ENCODE measurements at places on chromosomes 2 and 18.
A peak's percentile ranks its signal among the peaks of the same experiment; 100 is the strongest.

GRCh38 chr2:28958689-28959088, 22.4 kb upstream of the TOGARAM2 start:
- DNase-seq: peak; percentile 20

DNA sequence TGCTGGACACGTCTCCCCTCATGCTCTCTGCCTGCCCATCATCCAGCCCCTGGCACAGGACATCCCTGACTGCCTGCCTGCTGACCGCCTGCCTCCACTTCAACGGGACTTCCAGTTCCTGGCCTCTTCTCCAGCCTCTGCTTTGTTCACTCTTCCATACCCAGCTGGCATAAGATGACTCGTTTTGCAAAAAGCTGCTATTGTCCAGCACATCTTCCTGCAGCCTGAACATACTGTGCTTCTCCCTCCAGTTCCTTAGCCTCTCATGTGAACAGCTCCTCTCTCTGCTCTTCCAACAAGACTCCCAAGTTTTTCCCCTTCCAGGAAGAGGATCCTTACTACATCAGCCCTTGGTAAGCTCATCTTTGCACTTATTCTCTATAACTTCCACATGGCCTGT, 62.4 kb upstream of the SKOR2 start:
- no peak for DNase-seq

DNA sequence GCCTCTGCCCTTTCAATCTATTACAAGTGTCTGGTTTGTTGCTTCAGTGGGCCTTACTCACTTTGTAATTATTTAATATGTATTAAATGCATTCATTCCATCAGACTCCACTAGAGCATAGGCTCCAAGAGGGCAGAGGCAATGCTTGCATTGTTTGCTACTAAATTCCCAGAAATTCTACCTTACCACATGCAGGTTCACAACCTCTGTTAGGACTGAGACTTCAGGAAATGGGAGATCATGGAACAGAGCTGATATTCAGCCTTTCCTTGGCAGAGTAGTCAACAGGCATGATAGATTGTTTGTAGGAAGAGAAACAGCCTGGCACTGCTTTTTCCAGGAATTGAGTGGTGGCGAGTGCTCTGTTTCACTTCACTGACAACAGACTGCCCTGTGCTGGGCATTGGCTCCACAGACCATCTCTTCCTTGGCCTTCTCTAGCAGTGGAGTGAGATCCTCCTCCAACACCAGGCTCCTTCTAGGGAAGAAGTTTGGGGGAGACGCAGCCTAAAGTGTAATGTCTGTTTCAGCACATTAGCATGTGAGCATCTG, 6.2 kb upstream of the MATN3 start:
- DNase-seq: no peak

GRCh38 chr2:241123816-241124536, 21.9 kb upstream of the MTERF4 start:
- peak; percentile 53 for DNase-seq

GRCh38 chr2:126222278-126222677, 433.7 kb upstream of the GYPC start:
- DNase-seq: no peak

- DNase-seq: no peak
These were observed 100.5 kb upstream of the LMAN1 start for GRCh38 chr18:59459369-59460071.

- no peak for DNase-seq
These were observed 30.9 kb downstream of the OSBPL6 start for GRCh38 chr2:178225006-178225805.

DNA sequence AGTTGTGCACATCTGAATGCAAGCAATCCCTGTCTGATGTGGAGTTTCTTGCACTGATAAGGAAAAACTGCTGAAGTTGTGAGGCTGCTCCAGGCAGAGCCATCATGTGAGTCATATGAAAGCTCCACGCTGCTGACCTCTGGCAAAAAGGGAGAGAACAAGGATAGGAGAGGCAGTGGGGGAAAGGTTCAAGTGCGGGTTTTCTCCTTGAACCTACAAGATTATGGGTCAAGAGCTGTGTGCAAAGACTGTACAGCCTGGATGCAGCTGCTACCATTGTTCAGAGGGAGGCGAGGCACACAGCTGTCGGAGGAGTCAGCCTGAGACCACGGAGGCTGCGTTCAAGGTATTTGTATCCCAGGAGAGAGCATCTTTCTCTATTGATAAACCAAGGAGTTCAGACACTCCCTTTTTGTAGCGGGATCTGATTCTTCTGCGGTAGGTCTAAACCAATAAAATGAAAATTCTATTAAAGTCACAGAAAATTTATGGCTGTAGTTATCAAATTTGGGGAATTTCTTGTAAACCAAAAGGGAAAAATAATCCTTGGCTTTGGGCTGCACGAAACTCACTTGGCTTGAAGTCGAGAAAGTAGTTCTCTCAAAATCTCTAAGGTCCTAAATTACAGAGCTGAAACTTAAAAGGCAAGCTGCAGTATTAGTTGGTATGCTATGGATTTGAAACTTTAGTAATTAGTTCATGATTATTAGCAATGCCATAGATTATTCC, at the start of gene CDK15:
Gene CDK15 (plus strand): TSS at position 96 of the 729 bp plus-strand sequence. CDS start 128 bp downstream, at position 224.
- no peak for DNase-seq

DNA sequence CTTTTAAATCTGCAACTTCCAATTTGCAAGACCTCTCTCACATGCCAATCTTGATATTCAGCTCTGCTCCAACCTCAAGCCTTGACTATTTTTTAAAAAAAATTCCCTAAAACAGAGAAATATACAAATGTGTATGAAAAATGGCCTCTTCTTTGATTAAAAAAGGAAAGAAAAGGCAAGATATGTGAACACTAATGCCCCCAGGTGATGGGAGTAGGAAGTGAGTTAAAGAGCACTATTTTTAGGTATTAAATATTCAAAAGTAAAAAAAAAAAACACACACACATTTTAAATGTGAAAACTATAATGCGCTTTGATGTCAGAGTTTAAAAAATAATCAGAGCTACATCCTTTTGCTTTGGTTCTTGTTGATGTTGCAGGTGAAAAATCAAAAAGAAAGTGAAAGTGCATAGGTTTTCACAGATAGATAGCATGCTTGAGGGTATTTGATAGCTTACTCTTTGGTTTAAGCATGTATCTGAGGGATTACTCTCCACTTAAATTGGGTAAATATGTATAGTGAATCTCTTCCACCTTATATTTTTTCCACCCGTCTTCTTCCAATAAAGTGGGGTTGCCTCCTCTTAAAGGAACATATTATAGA, 406.0 kb upstream of the POU3F3 start:
- no peak for DNase-seq

GRCh38 chr2:179059026-179059700, 9.2 kb upstream of the CCDC141 start:
- no peak for DNase-seq

DNA sequence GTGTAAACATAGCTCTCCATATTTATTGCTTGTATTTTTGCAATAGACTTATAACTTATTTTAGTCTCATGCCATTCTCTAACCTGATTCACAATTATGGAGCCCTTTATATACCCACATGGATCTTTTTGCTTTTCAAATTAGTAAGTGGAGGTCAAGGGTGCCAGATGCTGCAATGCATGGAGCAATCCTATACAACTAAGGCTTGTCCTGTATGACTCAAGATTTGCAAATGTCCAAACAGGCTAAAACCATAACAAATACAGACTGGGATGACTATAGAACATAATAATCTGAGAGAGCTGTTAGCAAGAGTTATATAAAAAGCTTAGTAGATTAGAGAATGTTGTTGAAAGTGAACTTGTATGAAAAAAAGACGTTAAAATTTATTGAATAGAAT, 690.4 kb upstream of the NRXN1 start:
- DNase-seq: no peak

- no peak for DNase-seq
These were observed 95.1 kb upstream of the MYCN start for GRCh38 chr2:15845294-15845693.

DNA sequence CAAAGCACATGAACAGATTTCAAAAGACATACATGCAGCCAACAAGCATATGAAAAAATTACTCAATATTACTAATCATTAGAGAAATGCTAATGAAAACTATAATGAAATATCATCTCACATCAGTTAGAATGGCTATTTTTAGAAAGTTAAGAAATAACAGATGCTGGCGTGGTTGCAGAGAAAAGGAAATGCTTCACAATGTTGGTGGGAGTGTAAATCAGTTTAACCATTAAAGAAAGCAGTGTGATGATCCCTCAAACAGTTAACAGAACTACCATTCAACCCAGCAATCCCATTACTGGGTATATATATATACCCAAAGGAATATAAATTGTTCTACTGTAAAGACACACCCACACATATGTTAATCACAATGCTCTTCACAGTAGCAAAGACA, 117.7 kb upstream of the SETBP1 start:
- DNase-seq: no peak

DNA sequence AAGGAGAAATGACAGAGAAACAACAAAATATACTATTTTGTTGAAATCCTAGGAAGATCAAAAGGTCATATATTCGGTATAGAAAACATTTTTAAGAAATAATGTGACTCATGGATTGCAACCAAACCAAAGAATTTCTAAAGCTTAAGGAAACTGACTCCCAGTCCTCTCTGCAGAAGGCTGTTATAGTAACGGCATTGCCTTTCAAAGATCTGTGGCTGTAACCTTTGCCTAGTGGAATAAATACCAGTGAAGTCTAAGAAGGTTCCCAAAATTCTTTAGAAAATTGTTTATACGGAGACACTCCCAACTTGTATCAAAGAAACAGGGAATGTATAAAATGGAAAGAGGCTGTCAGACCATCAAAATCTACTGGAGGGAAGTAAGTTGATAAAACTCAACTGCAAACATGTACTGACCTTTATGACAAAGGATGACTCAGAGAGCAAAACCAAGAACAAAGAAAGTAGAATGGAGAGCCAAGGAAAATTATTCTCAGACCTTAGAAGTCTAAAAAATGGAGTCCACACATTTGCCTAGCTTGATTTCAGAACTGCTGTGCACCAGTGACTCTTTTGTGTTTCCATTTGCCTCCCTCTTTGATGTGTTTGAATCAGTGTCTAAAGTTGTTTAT, 48.6 kb upstream of the FSIP2 start:
- no peak for DNase-seq

DNA sequence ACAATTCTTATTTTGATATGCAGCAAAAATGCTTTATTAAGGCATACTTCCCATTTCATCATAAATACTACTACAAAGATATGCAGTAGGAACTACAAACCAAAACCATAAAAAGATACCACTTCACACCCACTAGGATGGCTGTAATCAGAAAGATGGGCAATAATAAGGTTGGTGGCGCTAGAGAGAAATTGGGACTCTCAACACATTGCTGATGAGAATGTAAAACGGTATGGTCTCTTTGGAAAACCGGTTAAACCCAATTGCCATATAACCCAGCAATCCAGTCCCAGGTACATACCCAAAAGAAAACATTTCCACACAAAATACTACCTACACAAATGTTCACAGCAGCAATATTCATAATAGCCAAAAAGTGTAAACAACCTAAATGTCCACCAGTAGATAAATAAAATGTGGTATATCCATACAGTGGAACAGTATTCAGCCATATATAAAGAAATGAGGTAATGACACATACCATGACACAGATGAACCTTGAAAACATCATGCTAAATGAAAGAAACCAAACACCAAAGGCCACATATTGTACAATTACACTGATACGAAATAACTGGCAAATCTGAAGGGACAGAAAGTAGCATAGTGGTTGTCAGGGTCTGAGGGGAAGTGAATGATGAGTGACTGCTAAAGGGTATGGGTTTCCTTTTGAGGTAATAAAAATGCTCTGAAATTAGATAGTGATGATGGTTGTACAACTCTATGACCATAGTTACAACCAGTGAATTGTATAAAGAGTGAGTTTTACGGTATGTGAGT, 12.7 kb downstream of the SP3 start:
- no peak for DNase-seq

DNA sequence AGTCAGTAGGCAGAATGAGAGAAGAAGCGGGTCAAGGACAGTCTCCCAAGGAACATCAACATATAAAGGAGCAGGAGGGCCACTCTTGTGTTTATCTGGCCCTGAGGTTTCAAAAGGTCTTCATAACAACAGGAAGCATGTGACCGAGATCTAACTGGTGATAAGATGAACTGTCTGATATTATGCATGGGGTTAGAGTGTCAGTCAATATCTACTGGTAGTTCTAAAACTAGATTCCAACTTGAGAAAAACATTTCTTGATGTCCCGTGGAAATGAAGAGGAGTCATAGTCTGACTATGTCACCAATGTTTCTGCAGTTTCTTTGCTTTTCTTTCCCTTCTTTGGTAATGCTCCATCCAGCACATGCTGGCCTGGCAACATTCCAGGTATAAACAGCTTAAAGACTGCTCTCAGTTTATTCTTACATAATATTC, 77.5 kb upstream of the ITPRID2 start:
- no peak for DNase-seq

- DNase-seq: no peak
These were observed 47.1 kb downstream of the LONRF2 start for GRCh38 chr2:100275200-100275589.

DNA sequence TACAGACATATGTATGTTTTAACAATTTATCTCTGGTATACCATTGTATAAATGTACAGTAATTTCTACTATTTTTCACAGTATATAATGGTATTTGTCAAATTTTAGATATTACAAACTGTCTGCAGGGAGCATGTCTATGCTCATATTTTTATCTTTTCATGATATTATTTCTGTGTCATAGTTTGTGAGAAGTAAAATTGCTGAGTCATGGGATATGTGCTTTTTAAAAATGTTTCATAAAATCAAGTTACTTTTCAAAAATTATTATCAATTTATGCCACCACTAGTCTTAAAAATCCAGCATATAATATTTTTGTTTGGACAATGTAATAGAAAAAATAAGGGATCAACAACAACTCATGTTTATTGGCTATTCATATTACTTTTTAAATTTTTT, 9.1 kb upstream of the ZNF804A start:
- no peak for DNase-seq

DNA sequence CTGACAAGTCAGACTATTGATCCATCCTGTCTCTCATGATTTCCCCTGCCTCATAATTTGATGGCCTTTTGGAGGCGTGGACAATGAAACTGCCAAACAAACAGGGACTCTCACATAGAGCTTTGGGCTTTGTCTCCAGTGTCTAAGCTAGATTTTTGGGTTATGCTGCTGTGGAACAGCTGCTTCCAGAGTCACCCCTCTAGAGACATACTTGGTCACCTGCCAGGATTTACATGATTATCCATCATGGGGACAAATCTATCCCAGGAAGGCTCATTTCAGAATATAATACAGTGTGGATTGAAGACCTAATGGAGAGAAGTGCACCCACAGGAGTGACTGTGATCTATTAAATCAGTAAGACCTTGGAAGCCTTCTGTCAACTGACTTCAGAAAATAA, 159.6 kb downstream of the SLC8A1 start:
- no peak for DNase-seq

- DNase-seq: no peak
These were observed 559.7 kb upstream of the ZEB2 start for GRCh38 chr2:145079641-145080040.

- DNase-seq: peak; percentile 39
These were observed 1.1 kb downstream of the ATAD2B start for GRCh38 chr2:23925702-23926289.

DNA sequence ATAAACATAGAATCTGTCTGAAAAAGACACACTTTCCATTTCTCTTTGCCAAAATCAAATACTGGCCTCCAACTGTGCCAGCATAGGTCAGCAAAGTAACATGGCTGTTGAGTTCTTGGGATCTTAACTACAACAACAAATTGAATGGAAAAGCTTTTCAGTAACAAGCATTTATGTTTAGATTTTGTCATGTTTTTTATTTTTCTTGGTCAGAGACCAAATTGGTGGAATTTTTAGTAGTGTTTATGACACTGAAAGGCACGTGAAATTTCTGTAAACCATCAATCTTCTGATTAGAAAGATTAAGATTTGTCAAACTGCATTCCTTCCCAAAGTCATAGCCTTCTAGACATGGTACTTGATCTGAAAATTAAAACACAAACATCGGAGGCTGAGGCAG, 77.6 kb downstream of the PDE1A start:
- no peak for DNase-seq

All from activated CD4-positive, alpha-beta T cell treated with anti-CD3 and anti-CD28 coated beads, Interleukin-2, amount 50 U/mL, for 1 hour (primary cell).